ENCODE measurements at places on chromosomes 6 and 20. TPM values are rescaled to one million over a fixed set of nuclear protein-coding genes. Genes with fewer than 3 reads are reported as not detected.

RPL10A gene
- total RNA-seq, result 919 TPM

SOX4 gene
- total RNA-seq, result 14.4 TPM

PI3 gene
- not detected for total RNA-seq

OOEP gene
- total RNA-seq, result not detected

TAF4 gene
- 13.0 TPM for total RNA-seq

LPIN3 gene
- 49.8 TPM for total RNA-seq

NKAIN4 gene
- total RNA-seq, result not detected
